ENCODE measurements at places on chromosomes 5 and 9.
A peak's percentile ranks its signal among the peaks of the same experiment; 100 is the strongest.

- no peak for DNase-seq
These were observed 49.4 kb upstream of the GRIN3A start for GRCh38 chr9:101787891-101788290.

DNA sequence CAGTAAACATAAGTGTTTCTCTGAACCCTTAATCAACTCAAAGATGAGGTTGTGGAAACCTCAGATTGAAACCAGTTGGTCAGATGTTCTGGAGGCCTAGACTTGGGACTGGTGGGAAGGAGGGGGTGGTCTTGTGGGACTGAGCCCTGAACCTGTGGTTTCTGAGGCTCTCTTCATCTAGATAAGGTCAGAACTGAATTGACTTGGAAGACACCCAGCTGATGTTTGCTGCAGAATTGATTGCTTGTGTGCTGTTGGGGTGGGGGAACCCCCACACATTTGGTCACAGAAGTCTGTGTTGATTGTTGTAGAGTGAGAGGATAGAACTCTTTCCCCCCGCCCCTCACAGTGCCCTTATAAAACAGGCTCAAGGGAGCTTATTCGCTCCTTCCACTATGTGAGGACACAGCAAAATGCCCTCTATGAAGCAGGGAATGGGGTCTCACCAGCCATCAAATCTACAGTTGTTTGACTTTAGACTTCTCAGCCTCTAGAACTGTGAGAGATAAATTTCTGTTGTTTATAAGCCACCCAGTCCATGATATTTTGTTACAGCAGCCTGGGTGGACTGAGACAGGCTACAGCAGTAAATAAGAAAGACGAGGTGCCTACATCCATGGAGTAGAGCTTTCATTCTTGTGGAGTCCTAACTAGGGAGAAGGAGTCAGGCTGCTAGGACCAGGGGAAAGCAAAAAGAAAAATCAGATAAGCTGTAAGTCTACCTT is 25.7 kb upstream of the UGCG start:
- no peak for DNase-seq

- DNase-seq, result no peak
These were observed 182.7 kb downstream of the PIK3R1 start for GRCh38 chr5:68398146-68398812.

DNA sequence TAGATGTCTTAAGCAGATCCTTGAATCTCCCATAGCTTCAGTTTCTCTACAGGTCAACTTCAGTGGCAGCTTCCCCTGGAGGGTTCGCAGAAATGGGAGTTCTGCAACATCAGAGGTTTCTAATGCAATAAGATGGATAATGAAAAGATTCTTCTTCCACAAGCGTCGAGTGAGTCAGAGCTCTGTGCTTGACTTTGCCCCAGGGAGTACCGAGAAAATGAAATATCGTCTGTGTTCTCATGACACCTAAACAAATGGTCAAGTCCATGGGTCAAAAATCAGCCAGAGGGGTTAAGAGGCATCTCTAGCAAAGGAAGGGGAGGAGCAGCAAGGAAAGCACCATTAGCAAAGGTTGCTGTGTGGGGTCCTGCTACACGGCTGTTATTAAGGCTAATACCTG is 3.2 kb upstream of the ADRA1B start:
- no peak for DNase-seq

DNA sequence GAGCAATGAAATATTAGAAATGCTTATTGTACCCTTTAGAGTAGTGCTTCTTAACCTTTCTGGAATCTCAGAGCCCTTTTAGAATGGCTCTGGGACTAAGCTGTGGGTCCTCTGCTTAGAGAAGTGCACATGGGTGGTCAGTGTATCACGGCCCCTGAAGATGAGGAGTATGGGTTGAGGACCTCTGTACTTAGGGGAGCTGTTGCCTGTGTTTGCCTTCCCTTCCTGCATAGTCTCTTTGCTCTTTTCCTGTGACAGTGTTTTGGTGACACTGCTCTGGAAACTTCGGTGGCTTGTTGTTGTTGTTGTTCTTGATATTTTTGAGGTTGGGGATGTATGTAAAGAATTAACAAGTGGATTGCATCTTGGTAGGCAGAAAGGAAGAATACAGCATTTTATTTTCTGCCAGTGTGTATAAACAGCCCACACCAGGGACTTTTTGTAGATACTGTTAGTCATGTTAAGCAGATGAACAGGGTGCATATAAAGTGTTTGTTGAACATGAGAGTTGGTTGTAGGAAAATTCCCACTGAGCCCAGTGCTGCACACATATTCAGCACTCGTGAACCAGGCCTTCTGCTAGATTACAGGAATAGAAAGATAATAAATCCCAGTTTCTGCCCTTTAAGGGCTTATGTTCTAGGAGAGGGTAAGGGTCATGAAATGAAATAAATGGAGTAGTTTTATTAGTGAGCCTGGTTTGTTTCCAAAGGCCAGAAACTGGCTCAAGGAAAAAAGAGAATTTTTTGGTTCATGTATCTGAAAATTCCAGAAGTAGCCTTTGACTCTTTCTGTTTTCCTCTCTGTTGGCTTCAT is 199.7 kb downstream of the ARHGAP26 start:
- DNase-seq, result no peak

- DNase-seq, result no peak
These were observed 15.5 kb downstream of the ENC1 start for GRCh38 chr5:74624931-74625505.

- DNase-seq, result no peak
These were observed 46.0 kb upstream of the OSMR start for GRCh38 chr5:38799556-38800377.

DNA sequence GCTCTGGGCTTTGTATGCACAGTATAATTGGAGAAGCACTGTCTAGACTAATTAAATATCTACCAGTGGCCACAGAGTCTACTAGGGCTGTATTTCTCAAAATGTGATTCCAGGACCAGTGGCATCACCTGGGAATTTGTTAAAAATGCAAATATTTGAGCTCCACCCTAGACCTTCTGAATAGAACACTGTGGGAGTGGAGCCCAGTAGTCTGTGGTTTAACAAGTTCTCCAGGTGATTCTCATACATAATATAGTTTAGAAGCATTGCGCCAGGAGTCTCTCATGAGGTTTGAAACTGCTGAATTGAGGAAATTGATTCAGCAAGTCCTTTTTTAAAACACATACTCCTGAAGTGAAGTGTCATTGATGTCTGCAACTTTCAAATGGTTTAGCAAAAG is 74.7 kb downstream of the FCHO2 start:
- DNase-seq, result no peak

DNA sequence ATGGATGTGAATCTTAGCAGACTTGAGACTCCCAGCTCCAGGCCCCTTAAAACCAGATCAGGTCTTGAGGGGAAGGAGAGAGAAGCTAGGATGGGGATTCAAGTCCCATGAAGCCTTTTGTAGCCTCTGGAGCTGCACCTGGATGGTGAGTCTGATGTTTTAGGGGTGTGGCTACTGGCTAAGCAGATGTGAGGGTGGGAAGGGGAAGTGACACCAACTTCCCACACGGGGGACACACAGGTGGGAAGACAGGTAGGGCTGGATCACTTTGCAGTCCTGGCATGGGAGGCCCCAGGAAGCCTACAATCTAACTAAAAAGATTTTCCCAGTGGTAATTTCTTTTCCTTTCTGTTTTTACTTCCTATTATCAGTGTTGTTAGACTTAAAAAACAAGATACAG is 38.7 kb upstream of the UBAP2 start:
- no peak for DNase-seq

DNA sequence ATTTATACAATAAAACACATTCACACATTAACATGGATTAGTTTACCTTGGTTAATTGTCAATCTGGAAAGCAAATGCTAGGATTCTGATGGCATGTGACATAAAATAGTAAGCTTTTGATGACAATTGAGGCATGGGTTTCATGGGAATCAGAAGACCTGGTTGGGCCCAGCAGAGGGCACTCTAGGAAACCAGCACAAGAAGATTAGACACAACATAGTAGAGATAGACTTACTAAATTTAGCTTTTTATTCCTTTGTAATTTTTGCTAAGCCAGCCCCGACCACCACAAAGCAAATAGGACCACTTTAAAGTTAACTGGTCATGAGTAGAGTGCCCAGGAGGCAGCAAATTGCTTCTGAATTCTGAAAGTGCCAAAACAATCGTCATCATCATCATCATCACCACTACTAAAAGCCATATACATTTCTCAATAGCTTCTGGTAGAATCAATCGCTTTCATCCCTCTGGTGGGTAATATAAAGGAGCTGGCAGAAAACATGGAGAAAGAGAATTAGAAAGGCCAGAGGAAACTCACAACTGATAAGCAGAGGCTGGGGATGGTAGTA is 163.2 kb downstream of the ARRDC3 start:
- peak; percentile 49 for DNase-seq

DNA sequence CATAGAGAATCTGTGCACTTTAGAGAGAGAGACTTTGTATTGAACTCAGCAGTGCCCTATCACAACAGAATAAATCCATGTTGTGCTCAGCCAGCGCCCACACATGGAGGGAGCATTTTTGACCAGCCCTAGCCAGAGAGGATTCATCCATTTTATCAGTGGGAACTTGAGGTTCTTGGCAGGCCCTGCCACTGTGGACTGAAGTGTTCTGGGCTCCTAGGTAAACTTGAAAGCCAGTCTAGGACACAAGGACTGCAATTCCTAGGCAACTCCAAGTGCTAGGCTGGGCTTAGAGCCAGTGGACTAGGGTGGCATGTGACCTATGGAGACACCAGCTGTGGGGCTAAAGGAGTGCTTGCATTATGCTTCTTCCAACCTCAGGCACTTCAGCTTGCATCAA is 523.5 kb downstream of the CDH12 start:
- DNase-seq, result no peak

DNA sequence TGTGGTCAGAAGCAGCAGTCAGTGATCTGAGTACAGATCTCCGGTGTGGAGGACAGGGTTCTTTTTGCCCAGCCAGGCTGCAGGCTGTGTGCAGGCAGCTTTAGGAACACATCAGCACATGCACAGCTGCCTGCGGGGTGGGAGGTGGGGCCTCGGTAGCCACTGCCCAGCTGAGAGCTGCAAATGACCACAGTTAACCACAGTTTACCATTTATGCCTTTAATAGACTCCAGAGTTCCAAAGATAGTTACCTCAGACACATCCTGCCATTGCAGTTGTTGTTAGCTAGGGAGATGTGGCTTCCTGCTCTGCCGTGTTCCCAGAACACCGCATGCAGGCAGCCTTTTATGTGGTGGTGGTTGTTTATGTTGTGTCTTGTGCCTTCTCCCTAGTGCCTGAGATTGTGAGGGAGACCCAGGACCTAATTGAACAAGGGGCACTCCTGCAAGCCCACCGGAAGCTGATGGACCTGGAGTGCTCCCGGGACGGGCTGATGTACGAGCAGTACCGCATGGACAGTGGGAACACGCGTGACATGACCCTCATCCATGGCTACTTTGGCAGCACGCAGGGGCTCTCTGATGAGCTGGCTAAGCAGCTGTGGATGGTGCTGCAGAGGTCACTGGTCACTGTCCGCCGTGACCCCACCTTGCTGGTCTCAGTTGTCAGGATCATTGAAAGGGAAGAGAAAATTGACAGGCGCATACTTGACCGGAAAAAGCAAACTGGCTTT is 10.2 kb downstream of the EXOC3 start:
- no peak for DNase-seq

DNA sequence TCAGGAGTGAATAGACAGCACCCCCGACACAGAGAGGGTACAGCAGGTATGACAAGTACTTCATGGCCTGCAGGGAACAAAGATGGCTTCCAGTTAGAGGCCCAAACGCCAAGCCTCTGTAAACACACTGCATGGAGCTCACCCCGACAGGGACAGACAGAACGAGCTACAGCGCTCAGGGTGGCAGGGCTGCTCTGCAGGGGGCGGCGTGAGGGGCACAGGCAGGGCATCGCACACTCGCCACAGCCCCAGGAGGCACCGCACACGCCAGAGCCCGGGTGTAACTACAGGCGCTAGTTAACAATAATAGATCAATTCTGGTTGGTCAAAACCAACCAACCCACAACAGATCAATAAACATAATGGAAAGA is 21.1 kb downstream of the CLPTM1L start:
- no peak for DNase-seq
